ENCODE measurements at places on chromosomes 1 and 21. TPM values are rescaled to one million over a fixed set of nuclear protein-coding genes. Genes with fewer than 3 reads are reported as not detected.

DNA sequence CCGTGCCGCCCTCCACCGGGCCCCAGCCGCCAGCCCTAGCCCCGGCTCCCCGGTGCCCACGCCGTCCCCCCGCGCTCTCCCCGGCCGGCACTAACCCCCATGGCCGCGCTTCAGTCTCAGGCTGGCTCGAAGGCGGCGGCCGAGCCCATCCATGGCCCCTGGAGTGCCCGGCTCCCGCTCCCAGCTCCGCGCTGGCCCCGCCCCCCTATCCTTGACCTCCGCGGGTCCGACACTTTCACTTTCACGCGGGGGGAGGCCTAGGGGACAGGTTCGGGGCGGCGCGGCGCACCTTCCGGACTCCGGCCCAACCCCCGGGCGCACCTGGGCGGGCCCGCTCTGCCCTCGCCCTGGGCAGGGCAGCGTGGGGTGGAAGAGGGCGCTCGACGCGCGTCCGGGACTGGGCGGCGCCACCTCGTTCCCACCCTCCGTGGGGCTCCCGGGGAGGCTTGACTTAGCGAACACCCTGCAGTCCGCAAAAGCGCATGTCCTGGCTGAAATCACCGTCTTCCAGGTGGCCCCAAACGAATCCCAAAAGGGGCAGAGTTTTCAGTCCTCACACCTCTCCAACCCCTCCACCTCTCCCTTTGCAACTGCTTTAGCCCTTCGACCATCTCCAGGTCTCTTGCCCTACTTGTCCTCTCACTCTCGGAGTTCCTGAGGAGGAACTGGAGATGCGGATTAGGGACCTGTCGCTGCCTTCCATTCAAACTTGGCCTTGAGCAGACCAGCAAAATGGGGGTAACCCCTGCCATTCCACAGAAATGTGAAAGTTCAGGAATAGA is 3.9 kb upstream of the DENND2D start:
- DNase-seq: peak; percentile 68

DNA sequence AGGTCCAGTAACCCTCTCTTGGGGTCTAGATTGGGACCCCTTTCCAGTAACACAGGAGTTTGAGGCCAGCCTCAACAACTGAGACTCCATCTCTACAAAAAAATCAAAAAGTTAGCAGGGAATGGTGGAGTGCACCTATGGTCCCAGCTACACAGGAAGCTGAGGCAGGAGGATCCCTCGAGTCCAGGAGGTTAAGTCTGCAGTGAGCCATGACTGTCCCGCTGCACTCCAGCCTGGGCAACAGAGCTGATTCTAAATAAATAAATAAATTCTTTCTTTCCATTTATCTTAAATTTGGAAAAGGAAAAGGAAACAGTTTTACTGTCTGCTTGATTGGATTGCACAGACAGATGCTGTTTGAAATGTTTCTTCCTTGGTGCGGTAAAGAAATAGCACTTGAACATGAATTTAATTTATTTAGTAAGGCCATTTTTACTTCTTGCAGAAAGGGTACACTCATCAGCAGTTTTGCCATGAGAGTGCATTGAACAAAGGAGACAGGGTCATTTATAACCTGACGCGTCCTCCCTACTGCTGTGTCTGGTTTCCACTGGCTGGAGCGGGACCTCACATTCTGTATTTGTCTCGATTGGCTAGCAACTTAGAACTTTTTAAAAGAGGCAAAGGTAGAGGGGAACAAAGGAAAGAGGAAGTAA is 37.0 kb upstream of the ZNF496 start:
- no peak for DNase-seq

- no peak for DNase-seq
Measured at GRCh38 chr1:90210633-90211491, 216.0 kb downstream of the ZNF326 start.

DNA sequence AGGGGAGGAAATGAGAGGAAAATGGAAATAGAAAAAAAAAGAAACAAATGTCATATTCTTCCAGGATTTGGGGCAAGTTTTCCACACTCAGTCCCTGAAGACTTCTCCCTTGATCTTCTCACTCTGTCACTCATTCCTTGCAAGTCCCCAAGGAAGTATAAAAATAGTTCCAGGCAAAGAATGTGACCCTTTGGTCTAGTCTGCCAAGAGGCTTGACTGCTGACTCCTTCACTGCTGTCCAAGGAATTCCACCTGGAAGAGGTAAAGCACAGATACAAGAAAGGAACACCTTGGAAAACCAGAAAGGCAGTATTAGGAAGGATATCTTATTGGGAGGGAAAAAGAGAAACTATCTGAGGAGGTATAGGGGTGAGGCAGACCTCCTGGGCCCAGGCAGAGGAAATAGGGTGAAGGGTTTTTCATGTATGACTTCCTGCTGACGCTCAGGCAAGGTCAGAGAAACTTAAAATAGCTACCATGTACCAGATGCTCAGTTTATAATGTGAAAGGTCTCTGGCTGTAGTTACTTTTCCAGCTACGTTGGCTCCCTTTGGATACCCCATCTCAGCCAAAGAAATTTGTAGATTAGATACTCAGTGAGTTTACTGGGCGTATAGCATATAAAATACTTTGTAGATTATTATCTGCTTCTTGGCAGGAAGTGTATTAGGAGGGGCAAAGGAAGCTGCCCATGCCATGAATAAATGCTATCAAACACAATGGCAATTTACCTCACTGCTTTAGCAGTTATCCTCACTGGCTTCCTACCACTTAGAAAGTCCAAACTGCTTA is 2.0 kb upstream of the GJA5 start:
- DNase-seq: peak; percentile 43

GRCh38 chr1:210428696-210429095 is 100.0 kb downstream of the HHAT start:
- no peak for DNase-seq

DNA sequence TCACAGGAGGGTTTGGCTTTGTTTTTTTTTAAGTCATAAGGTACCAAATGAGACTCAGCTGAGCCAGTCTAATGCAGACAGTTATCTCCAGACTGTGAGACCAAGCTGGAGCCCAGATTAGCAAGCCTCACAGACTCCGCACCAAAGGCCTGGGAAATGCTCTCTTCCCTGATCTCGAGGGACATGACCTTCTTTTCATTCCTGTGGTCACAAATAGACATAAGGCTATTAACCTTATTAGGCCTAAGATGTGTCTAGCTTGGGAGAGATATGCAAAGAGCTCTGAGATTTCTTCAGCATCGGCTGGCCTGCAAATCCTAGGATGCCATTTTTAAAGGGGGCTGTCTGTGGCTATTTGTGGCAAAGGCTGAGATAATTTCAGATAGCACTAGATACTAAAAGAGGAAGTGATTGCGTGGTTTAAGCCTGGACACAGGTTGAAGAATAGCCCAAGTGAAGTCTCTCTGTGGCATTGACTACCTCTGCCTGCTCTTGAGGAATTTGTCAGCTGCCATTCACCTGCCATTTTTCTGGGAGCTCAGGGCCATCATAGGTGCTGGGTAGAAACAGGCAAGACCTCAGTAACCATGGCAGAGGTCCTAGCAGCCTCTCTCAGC is 301.3 kb downstream of the SIPA1L2 start:
- no peak for DNase-seq

DNA sequence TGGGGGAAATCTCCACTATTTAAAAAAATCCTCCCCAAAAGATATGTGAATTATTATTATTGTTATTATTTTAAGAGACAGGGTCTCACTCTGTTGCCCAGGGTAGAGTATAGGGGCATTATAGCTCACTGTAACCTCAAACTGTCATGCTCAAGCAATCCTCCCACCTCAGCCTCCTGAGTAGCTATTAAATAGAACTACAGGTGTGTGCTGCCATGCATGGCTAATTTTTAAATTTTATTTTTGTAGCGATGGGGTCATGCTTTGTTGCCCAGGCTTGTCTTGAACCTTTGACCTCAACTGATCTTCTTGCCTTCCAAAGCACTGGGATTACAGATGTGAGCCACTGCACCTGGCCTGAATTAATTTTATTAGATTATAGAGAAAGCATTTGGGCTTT is 116.8 kb downstream of the RABGAP1L start:
- no peak for DNase-seq

DNA sequence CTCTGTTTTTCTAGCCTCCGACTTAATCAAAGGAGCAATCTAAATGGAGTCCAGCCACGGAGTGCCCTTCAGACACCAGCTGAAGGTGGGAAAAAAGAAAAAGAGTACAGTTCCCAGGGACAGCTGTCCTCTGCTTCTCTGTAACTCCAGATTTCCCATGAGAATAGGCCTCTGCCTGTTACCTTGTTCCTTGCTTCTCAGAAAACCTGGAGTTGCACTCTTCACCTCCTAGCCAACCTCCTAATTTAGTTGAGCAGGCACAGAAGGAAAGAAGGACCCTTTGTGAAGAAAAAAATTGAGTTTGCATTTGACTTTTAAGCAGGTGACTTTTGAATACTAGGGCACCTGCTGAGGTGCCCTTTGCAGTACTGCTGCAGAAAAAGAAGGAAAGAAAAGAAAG is 8.3 kb downstream of the BARHL2 start:
- no peak for DNase-seq

DNA sequence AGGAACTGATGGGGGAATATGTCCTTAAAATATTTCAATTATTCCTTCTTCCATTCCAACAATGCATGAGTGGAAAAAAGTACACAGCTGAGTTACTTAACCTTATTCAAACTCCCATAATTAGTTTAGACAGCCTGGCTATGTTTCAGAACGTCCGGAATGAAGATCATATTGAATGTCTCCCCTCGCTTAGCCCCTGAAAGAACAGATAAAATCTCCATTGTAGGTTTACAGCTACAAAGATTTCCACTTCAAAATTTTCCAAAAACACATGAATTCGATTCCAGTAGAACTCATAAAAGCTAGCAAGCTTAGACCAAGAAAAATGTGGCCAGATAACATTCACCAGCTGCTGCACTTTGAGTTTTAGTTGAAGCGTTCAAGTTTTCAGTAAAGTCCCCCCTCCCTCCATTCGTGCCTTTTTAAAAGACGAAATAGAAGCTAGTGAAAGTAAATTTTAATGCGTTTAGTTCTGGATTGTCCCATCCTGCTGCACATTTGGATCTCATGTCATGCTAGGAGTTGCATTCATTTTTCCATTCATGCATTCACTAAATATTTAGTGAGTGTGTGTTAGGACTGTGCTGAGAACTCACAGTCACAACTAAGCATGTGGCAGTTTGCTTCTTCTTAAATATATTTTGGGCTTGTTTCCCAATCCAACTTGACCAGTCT is 29.4 kb upstream of the SSX2IP start:
- no peak for DNase-seq

- DNase-seq: no peak
Measured at GRCh38 chr1:219806642-219807041, 121.7 kb downstream of the SLC30A10 start.

C4BPA gene
- not detected for total RNA-seq

TBX19 gene
- 7.2 TPM for total RNA-seq

HUNK gene
- not detected for total RNA-seq

EXOC8 gene
- 34.7 TPM for total RNA-seq

PTAFR gene
- 6.4 TPM for total RNA-seq

CCDC17 gene
- 4.5 TPM for total RNA-seq

CRYAA gene
- total RNA-seq: not detected

MSH4 gene
- 0.45 TPM for total RNA-seq

S100B gene
- 4.0 TPM for total RNA-seq

CFAP141 gene
- 1.2 TPM for total RNA-seq

Measured in natural killer cell (primary cell).